Neuronal stem cell (in vitro differentiated cells): ENCODE measurements at places on chromosomes 1 and 21.

DNA sequence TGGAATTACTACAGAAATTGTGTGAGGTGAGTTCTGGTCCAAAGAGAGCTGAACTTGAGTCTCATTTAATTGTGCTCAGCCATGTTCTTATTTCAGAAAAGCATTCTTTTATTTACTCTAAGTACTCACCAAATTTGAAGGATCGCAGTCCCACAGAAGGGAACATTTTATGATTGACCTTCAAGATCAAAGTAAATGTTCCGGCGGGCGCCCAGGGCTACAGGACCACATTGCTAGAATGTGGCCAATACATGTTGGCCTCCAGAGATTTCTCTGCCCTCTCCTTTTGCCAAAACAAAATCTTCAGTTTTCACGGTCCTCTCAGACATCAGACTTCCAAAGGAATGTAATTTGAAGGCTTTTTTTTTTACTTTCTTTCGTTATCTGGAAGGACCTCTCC lies 237.8 kb downstream of the FMN2 start:
- DNase-seq, result no peak

- no peak for DNase-seq
Observed at GRCh38 chr1:114561333-114561732, 20.1 kb downstream of the BCAS2 start.

- DNase-seq, result no peak
Observed at GRCh38 chr1:110292031-110292741, 47.0 kb upstream of the RBM15 start.

DNA sequence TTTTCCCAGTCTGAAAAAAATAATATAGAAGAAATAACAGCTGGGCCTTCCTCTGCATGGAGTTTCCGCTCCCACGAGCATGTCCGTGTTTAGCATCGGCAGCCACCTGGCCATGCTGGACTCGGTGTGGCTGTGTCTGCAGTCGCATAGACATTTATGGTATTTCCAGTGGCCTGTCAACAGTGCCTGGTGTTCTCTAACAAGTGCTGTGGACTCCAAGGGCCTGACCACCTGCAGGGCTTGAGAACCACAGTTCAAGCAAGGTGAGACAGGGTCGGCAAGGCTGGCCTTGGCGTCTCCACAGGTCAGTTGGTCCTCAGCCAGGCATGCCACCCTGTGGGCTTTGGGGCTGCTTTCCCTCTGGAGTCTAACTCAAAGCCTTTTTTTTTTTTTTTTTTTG lies 124.8 kb downstream of the PGBD5 start:
- DNase-seq, result no peak

- DNase-seq, result no peak
Observed at GRCh38 chr1:178011864-178012503, 42.1 kb upstream of the SEC16B start.

DNA sequence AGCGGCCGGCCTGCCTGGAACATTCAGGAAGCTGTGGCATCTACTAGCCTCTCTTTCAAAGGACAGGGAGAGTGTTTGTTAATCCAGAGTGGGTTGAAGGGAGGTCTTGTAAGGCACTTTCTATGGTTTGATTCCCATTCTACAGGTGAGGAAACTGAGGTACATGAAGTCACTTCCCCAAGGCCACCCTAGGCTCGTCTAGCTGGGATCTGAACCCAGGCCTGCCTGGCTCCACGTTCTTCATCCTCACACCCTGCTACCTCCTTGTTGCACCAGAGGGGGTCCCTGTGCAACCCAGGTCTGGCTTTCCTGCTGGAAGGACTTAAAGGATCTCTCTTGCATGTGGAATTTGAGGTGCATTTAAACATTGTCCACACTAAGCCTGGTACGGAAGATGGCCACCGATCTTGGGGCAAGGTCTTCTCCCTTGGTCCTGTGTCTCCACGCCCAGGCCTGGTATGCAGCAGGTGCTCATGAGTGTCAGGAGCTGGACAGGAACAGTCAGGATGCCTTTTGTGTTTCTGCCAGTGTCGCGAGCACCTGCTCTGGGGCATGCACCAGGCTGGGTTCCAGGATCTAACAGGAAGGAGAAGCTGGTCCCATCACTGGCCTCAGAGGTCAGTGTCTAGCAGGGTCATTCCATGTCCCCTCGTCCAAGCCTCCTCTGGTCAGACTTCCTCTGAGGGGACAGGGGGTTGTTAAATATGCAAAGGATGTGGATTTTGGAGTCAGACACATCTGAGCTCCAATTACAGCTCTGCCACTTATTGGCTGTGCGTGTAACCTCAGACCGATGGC lies 103.2 kb upstream of the RUNX3 start:
- no peak for DNase-seq

GRCh38 chr1:217432339-217432738 lies 198.6 kb downstream of the GPATCH2 start:
- no peak for DNase-seq

DNA sequence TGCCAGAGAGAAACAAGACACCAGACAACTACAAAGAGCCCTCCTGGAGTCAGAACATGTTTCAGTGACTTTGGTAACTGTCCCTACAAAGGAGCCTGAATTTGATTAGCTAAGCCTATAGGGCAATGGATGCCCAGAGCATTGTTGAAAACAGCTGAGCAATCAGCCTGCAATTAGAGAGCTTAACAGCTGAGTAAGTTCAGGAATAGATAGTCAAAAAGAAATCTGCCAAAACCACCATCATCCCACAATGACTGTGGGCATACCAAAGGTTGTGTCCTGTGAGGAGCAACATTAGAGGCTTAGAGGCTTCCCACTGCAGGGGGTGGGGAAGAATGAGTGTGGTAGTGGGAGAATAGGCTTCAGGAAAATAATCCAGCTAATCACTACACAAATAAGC lies 32.1 kb downstream of the SH3BP5L start:
- DNase-seq, result no peak

GRCh38 chr1:117001254-117001927 lies at the start of gene CD101:
TSS of gene CD101 (plus strand) at chr1:117001760. CDS start at chr1:117001818, 58 bp downstream.
- no peak for DNase-seq

GRCh38 chr1:19469004-19469403 lies 16.3 kb downstream of the CAPZB start:
- no peak for DNase-seq

DNA sequence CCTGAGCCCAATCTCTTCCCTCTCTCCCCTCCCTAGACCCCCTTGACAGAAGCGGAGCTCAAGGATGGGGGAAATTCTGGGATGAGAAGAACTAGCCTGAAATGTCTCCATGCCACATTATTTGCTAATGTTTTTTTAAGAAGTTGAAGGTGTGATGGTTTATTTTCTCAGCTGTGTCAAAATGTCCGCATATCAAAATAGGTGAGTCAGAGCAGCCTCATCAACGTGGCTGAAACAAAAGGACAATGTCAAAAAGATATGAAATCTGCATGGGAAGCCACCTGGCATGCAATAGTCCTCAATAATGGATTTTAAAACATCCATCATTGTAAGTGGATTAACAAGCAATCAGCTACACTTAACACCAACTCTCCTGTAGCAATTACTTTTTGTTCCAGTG lies 101.4 kb downstream of the BEND5 start:
- DNase-seq, result no peak

- no peak for DNase-seq
Observed at GRCh38 chr1:41479000-41479807, 5.3 kb downstream of the EDN2 start.

DNA sequence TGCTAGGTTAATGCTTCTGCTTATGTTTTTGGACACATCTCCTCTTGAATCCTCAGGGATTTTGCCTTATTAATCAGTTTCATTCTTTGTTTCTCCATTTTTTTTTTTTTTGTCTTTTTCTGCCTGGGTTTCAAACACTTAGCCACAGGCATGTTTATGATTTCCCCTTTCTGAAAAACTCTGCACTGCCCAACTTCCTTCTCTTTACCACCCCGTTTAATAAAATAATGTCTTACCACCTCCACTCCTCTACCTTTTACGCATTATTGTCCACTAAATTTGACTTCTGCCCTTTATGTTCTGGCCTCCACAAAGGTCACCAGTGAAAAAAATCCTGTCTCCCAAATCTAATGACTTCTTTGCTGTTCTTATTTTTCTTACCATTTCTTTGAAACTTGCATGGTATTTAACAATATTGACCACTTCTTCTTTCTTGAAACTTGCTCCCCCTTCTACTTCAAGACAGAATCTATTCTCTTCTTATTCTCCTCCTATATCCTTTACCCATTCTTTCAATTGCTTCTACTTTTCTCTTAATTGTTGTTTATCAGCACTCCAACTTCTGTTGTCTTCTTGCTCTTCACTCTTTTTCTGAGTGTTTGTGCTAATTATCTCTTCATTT lies 150.3 kb downstream of the TNFSF18 start:
- DNase-seq, result no peak

DNA sequence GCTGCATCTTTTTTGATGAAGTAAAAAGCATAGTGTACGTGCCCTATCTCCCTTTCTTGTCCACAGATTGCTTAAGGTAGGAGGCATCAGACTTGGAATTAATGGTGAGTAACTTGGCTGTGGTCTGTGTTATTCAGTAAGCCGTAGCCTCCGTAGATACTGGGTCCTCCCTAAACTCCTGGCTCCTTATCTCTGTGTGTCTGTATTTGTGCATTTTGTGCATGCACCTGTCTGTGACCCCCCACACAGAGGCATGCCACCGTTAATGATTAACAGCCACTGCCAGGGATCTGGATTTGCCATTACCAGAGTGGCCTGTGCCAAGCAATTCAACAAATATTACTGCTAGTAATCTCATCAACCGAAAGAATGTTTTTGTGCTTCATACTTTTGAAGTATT lies 31.9 kb downstream of the MAP3K21 start:
- no peak for DNase-seq

GRCh38 chr1:95116580-95117206 lies 462 bp upstream of the TLCD4 start:
- peak; percentile 53 for DNase-seq

- no peak for DNase-seq
Observed at GRCh38 chr1:931380-932172, 7.9 kb downstream of the SAMD11 start.

- DNase-seq, result no peak
Observed at GRCh38 chr21:37449302-37449937, 82.8 kb downstream of the DYRK1A start.

GRCh38 chr1:10663678-10664035 lies 132.8 kb downstream of the CASZ1 start:
- DNase-seq, result no peak

GRCh38 chr1:235266325-235266724 lies 61.7 kb downstream of the ARID4B start:
- no peak for DNase-seq

DNA sequence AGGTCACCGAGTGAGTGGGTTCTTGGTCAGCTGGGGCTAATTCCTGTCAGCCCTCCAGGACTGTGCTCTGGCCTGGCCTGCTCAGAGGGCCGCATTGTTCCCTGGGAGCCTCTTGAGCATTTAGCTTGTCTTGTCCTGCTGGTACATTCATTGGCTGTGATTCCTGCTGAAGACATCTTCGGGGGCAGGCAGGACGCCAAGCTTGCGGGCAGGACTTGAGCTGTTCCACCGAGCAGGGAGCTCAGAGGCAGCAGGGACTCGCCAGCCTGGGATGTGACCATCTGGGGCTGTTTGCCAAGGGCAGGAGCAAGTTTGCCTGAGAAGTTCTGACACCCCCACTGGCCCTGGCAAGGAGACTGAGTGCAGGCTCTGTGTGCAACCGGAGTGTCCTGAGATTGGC lies 7.0 kb upstream of the SLC26A9 start:
- DNase-seq, result no peak

DNA sequence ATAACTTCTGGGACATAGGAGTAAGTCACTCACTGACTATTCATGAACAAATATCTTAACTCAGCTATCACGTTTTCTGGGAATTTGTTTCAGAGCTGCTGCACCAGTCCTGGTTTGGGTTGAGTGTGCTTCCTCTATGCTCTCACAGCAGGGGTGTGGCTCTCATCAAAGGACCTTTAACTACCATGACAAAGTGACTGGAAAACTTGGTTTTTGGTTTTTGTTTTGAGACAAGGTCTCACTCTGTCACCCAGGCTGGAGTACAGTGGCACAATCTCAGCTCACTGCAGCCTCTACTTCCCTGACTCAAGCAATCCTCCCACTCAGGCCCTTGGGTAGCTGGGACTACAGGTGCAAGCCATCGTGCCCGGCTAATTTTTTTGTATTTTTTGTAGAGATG lies 4.1 kb downstream of the ILDR2 start:
- DNase-seq, result no peak

DNA sequence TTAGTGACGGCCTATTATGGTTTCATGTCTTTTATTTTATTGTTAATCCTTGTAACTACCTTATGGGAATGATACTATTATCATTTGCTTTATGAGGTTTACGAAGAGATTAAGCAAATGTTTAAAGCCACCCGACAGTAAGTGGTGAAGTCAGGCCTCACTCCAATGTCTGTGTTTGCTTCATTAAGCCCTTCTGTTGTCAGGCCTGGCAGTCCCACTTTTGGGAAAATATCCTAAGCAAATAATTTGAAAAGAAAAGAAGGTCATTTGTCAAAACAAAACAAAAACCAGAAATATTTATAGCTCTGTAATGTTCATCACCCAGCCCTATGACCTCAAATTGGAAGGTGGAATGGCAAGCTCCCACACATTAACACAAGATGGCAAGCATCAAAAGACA lies 40.7 kb upstream of the USP24 start:
- no peak for DNase-seq

DNA sequence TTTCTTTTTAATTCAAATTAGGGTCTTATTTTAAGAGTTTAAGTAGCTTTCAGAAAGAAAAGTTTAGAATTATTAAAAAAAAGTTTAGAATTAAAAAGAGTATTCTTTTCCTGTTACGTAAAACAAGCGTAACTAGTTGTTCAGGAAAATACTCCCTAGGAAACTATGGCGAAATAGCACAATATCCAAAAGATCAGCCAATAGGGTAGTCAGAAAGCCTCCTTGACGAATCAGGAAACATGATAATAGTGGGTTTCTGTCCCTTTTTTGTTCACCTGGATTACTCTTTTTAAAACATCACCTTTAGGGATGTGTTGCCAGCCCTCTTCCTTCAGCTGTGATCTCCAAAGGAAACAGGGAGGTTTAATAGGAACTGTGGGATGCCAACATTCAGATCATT lies 25.2 kb downstream of the S1PR1 start:
- DNase-seq, result no peak

DNA sequence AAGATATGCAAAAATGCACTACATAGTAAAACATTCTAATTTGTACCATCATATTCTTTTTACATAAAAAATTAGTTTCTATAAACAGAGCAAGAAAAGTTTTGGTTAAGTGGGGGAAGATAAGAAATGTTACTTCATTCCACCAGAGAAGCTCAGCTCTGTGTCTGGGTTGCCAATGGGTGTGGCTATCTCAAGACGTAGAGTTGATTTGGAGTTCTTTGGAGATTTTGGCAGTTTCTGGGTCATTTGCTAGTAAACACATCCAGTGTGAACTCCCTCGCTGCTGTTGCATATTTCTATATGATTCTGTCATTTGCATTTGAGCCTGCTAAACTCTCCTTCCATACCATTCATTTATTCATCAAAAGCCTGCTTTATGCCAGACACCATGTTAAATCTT lies 7.2 kb downstream of the RGL1 start:
- no peak for DNase-seq

GRCh38 chr1:41397753-41398330 lies 36.6 kb downstream of the FOXO6 start:
- no peak for DNase-seq
